ENCODE measurements at places on chromosomes 2 and 18. TPM values are rescaled to one million over a fixed set of nuclear protein-coding genes. Genes with fewer than 3 reads are reported as not detected.

TXNDC2 gene
- 0.30 TPM for total RNA-seq

EMILIN2 gene
- 38.8 TPM for total RNA-seq

PIGN gene
- total RNA-seq = 18.5 TPM

PXDN gene
- total RNA-seq = 39.8 TPM

PCARE gene
- total RNA-seq = 0.71 TPM

CCDC141 gene
- total RNA-seq = 18.5 TPM

ZBTB7C gene
- 6.1 TPM for total RNA-seq

DNA sequence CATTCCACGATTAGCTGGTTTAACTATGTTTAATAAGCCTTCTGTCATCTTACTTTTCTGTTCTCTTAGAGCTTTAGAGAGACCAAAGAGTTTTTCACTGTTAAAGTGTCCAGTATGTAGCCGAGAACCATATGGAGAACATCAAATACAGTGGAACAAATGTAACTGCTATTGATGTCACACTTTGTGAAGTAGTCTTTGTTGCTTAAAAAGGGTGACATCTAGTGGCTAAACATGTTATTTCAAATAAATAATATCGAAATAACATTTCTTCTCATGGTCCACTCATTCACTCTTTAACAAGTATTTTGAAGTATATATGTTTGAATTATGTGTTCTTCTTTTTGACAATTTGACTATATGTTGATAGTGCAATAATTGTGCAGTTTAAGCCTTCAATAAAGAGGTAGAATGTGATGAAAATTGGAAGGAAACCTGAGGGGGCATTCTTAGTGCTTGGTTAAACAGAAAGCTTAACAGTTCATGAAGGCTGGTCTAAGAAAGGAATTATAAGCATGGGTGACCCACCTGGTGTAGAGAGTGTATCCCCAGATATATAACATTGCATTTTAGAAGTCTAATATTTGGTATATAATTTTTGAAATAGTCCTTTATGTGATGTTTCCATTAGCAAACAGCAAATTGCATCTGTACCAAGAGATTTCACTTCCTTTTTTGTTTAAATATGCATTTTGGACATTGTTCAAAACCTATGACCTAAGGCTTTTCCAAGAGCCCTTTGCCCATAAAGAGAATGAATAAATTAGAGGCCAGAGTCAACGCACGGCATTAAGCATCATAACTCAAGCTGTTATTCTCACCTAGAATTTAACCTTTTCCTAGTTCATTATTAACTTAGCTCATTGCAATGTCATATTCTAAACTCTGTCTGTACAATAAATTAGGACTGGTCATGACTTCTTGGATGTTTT lies 112.1 kb downstream of the KYNU start:
- DNase-seq = no peak

- no peak for DNase-seq
Observed at GRCh38 chr2:157751462-157752058, 122.9 kb upstream of the ACVR1C start.

DNA sequence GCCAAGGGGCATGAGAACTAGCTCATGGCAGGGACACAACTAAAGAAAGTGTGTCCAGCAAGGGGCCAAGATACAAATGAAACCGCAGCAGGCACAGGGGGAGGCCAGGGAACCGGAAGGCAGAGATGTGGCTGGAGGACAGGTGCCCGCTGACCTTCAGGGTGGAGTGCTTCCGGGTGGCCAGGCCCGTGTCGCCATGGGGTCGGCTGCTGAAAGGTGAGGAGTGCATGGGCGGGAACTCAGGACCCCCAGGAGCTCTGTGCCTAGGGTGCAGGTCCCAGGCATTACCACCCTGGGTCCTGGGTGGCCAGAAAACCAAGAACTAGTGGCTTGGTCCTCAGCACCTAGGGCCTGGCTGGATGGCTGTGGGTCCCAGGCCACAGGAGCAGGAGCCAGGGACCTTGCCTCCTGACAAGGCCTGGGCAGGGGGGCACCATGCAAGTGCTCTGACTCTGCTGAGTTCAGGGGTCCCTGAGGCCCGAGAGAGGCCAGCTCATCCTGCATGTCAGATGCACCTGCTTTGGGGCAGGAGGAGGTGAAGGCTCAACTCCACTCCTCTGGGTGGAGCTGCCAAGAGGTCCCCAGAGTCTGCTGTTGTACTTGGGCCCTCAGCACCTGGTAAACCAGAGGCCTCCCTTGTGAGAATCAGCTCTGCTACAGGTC lies 50.9 kb downstream of the CENPO start:
- no peak for DNase-seq

DNA sequence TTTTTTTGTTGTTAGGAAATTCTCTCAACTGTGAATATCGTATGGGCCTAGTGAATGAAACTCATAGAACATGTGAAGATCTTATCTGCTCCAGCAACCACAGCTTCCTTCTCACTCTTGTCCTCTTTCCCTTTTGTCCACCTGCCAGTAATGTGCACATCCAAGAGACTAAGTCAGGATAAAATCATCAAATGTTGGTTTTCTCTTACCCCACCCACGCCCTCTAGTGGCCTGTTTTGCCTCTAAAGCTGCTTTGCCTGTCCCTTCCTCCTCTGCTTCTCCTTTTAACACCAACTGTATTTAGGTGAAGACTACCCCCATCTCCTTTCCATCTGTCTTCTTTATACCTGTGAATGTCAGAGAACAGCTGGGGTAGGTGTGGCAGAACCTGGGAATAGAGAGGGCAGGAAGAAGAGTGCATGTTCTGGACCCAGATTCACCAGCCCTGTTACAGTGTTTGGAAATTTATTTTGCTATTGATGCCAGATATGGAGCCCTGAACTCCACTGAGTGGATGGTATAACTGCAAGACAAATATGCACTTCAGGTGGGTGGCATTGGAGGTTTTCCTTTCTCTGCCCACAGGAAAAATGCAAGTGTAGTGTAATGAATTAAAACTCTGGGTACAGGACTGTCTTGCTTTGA lies 8.4 kb upstream of the MGAT5 start:
- no peak for DNase-seq

GRCh38 chr2:207227062-207227748 lies 61.5 kb upstream of the KLF7 start:
- DNase-seq = peak; percentile 31

DNA sequence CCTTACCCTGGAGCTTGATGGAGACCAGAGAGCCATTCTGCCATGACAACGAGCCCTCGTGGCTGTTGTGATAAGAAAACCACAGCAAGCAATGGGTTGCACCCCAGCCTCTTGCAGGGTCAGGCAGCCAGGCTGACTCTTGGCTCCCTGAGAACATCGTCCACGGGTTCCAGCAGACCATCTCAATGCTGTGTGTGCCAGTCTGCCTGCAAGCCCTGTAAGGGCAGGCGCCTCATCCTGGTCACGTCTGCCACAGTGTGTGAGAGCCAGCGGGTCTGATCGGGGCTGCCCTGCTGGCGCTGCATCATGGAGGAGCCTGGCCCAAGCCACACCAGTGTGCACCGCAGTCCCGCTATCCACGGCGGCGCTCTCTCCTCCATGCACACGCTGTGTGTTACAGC lies 71.0 kb upstream of the MGAT4A start:
- no peak for DNase-seq

- no peak for DNase-seq
Observed at GRCh38 chr2:68698567-68699377, 35.8 kb upstream of the ARHGAP25 start.

DNA sequence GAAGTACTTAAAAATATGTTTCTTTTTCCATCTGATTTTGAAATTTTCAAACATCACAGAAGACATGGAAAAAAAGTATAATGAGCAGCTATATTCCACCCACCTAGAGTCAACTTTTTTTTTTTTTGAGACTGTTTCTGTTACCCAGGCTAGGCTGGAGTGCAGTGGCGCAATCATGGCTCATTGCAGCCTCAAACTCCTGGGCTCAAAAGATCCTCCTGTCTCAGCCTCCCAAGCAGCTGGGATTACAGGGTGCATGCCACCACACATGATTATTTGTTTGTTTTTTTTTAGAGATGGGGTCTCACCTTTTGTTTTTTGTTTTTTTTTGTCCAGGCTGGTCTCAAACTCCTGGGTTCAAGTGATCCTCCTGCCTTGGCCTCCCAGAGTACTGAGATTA lies 26.6 kb upstream of the UGGT1 start:
- DNase-seq = no peak

- DNase-seq = no peak
Observed at GRCh38 chr2:144331674-144332355, 188.1 kb downstream of the ZEB2 start.

DNA sequence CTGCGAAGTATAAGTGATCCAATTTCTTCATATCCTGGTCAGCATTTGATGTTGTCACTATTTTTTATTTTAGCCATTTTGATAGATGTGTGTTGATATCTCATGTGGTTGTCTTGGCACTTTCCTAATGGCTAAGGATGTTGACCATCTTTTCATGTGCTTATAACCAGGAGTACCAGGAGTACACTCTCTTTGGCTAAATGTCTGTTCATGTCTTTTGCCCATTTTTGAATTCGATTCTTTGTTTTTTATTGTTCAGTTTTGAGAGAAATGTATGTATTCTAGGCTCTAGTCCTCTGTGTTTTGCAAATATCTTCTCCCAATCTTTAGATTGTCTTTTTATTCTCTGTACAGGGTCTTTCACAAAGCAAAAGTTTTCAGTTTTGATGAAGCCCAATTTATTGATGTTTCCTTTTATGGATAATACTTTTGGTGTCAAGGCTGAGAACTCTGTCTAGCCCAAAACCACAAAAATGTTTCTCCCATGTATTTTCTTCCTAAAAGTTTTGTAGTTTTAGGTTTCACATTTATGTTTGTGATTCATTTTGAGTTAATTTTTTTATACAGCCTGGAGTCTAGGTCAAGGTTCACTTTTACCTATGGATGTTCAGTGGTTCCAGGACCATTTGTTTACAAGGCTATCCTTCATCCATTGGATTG lies 65.4 kb downstream of the SDC1 start:
- no peak for DNase-seq

DNA sequence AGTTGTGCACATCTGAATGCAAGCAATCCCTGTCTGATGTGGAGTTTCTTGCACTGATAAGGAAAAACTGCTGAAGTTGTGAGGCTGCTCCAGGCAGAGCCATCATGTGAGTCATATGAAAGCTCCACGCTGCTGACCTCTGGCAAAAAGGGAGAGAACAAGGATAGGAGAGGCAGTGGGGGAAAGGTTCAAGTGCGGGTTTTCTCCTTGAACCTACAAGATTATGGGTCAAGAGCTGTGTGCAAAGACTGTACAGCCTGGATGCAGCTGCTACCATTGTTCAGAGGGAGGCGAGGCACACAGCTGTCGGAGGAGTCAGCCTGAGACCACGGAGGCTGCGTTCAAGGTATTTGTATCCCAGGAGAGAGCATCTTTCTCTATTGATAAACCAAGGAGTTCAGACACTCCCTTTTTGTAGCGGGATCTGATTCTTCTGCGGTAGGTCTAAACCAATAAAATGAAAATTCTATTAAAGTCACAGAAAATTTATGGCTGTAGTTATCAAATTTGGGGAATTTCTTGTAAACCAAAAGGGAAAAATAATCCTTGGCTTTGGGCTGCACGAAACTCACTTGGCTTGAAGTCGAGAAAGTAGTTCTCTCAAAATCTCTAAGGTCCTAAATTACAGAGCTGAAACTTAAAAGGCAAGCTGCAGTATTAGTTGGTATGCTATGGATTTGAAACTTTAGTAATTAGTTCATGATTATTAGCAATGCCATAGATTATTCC lies at the start of gene CDK15:
CDK15 (plus strand) TSS at position 96 of the 729 bp plus-strand sequence; CDS start at position 224, 128 bp downstream.
- DNase-seq = no peak

DNA sequence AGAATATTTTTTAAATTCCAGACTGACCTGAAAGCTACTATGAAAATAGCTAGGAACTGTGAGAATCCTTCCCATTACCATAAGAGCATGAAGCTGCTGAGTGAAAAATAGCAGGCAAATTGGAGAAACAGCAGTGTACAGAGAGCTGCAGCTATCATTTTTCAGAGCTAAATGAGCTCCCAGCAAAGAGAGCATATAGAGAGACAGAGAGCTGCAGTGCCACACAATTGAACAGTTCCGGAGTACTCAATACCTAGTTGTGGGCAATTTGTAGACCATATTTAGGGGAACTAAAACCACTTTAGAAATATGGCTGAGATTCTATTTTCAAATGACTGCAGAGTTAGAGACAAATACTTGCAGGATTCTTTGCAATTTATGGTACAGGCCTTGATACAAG lies 645.3 kb downstream of the STK39 start:
- DNase-seq = no peak

DNA sequence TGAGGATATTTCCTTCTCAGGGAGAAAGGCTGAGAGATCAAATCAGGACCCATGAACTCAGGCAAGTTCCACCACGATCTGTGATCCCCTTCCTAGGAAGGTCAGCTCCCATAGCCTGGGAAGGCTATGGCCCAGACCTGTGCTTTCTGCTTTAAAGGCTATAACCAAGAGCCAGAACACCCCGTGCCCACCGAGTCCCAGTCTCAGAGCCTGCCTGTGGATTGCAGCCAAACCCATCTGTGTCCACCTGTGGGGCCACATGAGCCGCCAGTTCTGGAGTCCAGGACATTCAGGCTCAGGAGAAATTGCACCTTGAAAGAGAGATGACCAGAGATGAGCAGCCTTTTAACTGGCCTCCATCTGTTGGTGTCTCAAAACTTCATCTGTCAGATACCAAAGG lies 46.9 kb downstream of the MAL start:
- DNase-seq = no peak

- DNase-seq = no peak
Observed at GRCh38 chr2:31256611-31257382, 22.8 kb downstream of the EHD3 start.

DNA sequence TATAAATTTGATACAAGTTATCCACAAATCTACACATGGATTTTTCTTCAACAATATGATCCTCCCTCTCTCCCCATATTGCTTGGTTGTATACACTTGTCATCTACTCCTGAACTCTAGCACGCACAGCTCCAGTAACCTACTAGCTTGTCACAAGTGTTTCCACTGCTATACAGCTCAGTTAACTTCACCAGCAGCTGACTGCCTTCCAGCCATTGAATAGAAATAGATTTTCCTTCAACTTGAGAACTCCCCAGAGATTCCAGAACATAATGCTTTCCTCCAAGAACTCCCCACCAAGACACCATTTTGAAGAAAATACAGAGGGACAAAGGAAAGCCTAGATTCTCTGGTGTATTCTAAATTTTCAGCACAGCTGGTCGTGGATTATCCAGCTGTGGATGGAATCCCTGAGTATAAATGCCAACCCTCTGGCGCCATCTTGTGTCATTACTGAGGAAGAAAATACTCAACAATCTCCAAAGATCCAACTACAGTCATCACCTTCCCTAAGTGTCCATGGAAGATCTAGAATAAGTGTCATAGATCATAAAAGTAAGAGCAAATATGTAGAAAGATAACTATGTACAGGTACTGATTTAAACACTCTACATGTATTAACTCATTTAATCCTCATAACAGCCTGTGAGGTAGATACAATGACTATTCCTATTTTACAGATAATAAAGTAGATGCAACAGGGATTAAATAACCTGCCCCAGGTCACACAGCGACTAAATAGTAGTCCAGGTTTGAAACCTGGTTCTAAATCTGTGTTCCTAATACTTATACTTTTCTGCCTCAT lies 156.7 kb downstream of the ARHGAP28 start:
- DNase-seq = peak; percentile 33

- peak; percentile 34 for DNase-seq
Observed at GRCh38 chr2:239015901-239016675, 168.2 kb downstream of the TWIST2 start.

- no peak for DNase-seq
Observed at GRCh38 chr2:239577935-239578334, 177.1 kb upstream of the HDAC4 start.

GRCh38 chr2:12883906-12884305 lies 167.2 kb downstream of the TRIB2 start:
- DNase-seq = no peak

All from upper lobe of left lung (tissue), 6 donors.